Stimulated activated CD4-positive, alpha-beta T cell treated with anti-CD3 and anti-CD28 coated beads, TNF-alpha, amount 100 ng/mL, for 24 hours (primary cell): ENCODE measurements at places on chromosomes 16 and 17.
A peak's percentile ranks its signal among the peaks of the same experiment; 100 is the strongest.

- peak; percentile 56 for DNase-seq
Observed at GRCh38 chr17:48037036-48037837, at the start of gene COPZ2. COPZ2 (minus strand) TSS chr17:48037797; CDS start chr17:48037777, 20 bp downstream.

DNA sequence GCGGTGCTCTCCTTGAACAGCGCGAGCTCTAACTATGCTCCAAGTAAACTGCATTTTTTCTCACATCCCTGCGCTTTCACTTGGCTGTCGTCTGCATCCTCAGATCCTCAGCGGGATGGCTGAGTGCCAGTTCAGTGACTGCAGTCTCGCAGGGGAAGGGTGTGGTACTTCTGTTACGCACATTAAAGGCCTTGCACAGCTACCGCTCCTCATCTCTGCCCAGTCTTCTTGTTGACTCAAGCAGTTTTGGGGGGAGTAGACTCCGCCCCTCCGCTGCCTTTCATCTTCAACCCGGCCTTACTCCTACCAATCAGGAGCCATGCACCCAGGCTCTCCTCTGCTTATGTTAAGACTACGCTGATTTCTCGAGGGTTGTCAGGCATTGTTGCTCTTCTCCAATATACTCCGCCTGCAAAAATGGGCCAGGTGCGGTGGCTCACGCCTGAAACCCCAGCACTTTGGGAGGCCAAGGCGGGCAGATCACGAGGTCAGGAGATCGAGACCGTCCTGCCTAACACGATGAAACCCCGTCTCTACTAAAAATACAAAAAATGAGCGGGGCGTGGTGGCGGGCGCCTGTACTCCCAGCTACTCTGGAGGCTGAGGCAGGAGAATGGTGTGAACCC lies 10.0 kb downstream of the ATP5PD start:
- DNase-seq, result peak; percentile 59

GRCh38 chr17:38663125-38663751 lies 11.5 kb downstream of the EPOP start:
- no peak for DNase-seq

GRCh38 chr17:42163113-42163512 lies 8.3 kb upstream of the RAB5C start:
- peak; percentile 58 for DNase-seq

- no peak for DNase-seq
Observed at GRCh38 chr16:89534252-89534756, 26.1 kb downstream of the SPG7 start.

- no peak for DNase-seq
Observed at GRCh38 chr17:48579471-48579759, 1.3 kb upstream of the HOXB4 start.

- DNase-seq, result no peak
Observed at GRCh38 chr17:35089586-35090296, 26.2 kb upstream of the RFFL start.

- no peak for DNase-seq
Observed at GRCh38 chr17:10579270-10579669, 29.8 kb upstream of the MYH2 start.

DNA sequence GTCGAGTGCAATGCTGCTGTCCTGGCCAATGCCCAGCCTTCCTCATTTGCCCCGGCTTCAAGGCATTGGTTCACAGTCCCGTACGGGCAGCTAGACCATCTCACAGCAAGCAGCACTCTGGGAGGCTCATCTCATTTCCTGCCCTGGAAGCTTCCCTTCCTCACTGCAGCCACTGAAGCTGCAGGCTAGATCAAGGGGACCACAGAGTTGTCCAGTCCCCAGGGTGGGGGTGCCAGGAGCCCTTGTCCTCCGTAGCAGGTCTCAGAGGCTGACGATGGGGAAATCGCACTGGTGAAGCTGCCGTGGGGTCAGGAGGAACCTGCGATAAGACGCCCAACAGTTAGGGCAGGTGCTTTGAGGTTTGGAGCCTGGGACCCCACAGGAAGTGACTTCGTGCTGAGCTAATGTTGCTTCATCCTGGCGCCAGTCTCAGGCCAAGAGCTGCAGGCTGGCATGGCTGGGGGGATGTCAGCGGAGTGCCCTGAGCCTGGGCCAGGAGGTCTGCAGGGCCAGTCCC lies at the start of gene SPNS3:
SPNS3 (plus strand) TSS at position 426 of the 517 bp plus-strand sequence; CDS start at position 454, 28 bp downstream.
- DNase-seq, result peak; percentile 3

DNA sequence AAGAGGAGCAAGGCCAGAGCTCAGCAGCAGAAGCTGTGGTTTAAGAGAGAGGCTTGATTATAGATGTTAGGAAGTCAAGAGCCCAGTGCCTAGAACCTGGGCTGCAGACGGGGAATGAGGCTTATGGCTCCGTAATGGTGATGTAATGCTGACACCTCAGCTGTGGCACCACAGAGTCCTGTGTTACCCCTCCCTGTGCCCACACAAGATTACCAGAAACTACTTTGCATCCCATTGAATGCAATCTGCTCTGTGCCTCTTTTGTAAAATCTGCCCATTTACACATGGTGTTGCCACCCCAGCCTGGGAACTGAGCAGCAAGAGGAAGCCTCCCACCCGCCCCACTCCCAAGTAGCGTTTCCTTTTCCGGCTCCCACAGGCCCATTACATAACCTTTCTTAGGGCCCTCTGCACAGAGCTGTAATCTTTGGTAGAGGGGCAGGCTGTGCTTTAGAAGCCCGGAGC lies 57.0 kb downstream of the PITPNC1 start:
- no peak for DNase-seq

DNA sequence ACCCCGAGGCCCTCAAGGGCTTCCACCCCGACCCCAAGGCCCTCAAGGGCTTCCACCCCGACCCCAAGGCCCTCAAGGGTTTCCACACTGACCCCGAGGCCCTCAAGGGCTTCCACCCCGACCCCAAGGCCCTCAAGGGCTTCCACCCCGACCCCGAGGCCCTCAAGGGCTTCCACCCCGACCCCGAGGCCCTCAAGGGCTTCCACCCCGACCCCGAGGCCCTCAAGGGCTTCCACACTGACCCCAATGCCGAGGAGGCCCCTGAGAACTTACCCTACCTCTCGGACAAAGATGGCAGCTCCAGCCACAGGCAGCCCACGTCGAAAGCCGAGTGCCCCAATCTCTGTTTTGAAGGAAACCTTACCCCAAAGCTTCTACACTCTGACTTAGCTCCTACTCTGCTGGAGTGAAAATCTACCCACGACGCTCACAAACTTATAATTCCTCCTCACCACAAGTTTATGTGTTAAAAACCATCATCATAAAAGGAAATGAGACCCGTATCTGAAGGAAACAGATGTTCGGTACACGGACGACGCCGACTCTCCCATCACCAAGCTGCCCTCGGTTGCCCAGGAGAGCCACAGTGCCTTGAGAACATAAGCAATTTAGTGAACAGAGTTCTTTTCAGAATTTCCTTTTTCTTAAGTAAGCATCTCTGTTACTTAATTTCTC lies 61.2 kb upstream of the RPH3AL start:
- no peak for DNase-seq

DNA sequence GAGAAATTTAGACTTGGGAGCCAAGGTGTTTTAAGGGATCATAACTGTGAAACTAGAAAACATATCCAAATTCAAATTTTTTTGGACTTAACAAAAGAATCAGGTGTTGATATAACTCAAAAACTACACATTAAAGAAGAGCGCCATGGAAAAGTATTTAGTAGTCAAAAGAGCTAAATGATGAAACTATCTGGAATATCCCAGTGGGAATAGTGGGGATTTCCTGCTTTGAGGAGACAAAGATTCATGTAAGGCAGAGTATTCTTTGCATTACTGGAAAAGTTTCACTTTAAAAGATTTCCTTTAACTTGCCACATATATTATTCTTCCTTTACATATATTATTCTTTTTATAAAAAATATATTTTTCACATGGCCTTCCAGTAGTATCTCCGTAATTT lies 40.3 kb upstream of the VPS4A start:
- DNase-seq, result no peak

DNA sequence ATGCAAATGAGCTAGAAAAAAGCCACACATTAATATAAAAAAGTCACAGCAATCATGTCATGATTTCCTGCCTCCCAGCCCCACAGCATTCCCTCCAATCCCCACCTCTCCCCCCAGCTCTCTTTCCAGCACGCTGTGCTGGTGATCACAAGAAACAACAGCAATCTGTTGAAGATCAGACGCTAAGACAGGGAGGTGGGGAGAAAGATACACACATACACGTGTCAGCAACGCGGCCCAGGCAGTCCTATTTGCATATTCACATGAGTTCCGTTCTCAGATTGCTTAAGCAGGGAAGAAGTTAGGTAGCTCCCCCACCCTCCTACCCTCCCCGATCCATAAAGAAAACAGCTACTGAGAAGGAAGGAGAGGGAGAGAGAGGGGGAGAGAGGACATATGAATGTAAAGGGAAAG lies 405.5 kb upstream of the PSMD7 start:
- DNase-seq, result no peak

DNA sequence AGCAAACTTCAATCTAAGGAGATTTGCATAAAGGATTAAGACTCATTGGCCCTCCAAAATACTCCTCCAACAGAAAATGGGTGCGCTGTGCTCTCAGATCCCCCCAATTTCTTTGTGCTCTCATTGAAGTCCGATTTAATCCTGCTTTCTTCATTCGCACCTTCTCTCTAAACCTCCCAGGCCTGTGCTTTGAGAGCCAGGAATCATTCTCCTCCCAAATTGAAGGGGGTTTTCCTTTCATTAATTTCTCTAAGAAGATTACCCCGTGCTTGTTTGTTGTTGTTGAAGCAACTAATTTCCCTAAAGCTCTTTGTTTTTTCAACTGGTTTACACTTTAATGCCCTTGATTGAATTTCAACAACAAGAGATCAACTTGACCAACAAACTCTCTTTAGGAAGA lies 304.2 kb upstream of the IRX3 start:
- DNase-seq, result no peak

DNA sequence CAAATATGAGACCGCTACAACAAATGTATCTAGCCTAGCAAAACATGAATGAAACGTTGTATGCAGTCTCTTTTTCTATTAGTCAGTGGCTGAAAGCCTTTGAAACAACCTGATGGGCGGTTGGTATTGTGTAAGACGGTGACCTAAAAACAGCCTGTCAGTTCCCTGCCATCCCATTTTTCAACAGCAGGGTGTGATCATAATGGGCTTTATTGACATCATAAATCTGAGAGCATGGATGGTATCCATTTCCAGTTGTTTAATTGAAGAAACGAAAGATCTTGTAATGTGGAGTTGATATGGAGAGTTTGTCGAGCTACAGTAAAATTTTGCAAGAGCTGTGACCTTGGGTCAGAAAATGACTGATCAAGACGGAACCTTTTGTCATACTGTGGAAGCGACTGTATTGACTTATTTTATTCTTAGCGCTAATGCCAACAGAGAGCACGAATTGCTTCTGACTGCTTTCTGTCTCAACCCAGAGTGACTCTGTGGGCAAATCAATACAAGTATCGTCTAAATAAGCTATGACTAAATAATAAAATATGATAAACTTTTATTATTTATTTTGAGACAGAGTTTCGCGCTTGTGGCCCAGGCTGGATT lies 12.3 kb upstream of the MEIOB start:
- no peak for DNase-seq

- no peak for DNase-seq
Observed at GRCh38 chr17:71933306-71933705, 187.5 kb upstream of the SOX9 start.

DNA sequence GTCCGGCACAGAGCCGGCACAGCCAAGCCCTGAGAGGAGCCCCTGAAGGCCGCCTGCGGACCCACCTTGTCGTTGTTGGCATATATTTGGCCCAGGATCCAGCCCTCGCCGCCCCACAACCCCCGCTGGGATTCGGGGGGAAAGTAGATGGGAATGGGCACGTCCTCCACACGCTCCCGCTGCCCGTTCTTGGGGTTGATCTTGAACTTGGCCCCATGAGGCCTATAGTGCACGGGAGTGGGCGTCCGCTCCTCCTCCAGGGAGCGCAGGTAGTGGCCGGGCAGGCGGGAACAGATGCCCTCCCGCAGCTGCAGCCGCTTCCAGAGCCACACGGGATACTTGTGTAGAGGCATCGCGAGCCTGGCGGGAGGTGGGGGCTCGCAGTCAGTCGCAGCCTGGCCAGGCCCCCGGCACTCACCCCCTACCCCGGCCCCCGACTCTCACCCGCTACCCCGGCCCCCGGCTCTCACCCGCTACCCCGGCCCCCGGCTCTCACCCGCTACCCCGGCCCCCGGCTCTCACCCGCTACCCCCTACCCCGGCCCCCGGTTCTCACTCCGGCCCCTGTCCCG lies 387 bp downstream of the MRPL28 start:
- DNase-seq, result no peak

DNA sequence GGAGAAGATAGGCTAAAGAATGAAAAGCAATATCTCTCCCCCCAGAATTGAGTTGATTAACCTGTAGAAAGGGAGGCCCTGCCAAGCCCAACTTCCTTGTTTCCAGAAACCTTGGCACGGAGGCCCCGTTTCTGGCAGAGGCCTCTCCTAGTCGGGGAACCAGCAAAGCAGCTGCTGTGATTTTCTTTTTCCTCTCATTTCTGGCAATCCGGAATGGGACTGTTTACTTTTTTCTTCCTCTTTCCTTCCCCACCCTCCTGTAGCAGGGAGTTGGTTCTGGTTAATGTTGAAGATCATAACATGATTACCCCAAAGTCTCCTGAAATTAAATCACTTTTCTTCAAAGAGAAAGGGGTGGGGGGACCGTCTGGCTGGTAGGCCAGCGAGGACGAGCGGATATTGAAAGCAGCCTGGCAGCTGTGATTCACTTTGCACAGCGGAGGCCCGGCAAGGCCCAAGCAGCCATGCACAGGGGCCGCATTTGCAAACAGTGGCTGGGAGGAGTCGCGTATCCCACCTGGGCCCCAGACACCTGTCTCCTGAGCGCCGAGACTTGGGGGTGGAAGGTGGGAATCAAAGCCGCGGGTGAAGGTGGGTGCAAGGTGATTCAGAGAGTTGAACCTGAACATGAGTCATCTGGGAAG lies 51.5 kb downstream of the NTN1 start:
- DNase-seq, result no peak

DNA sequence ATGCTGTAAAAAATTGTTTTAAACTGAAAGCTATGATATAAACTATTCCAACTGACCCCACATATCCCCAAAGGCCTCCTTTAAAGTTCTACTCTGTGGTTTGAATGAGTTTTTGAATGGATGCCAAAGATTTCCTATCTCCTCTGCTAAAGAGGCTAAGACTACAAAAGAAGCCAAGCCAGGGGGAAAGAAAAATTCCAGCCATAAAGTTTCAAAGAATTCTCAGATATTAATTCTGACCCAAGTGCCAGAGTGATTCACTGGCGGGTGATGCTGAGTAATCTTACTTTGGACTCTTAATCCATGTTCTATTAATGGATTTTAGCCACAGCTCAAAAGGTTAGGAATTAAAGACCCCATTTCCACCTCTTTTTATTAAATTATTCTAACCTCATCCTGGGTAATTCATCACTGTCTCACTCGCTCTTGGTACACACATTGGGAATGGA lies 60.7 kb downstream of the HS3ST3A1 start:
- DNase-seq, result no peak

- DNase-seq, result no peak
Observed at GRCh38 chr17:28115046-28115445, 72.6 kb downstream of the NLK start.

- DNase-seq, result no peak
Observed at GRCh38 chr17:12756786-12757185, 32.5 kb upstream of the ARHGAP44 start.
